ENCODE measurements at places on chromosomes 7 and 10.

- no peak for DNase-seq
Measured at GRCh38 chr7:47148536-47149207, 433.2 kb downstream of the TNS3 start.

DNA sequence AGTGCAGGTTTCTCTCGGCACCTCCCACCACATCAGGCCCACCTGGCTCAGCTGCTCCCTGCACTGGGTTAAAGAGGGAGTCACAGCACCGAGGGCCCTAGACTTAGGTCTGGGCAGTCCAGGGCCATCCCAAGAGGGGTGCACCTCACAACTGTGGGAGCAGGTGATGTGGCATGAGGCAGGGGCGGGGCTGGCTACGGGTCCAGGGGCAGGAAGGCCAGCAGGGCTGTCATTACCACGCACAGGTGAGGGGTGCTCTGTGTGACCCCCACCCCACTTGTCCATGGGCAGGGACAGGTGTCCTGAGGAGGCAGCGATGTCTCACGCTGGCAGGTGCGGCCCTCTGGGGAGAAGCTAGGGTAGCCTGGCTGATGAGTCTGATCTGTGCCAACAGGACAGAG, 40.5 kb upstream of the DPYSL4 start:
- no peak for DNase-seq

GRCh38 chr7:82018226-82018625, 248.4 kb upstream of the HGF start:
- DNase-seq = no peak

DNA sequence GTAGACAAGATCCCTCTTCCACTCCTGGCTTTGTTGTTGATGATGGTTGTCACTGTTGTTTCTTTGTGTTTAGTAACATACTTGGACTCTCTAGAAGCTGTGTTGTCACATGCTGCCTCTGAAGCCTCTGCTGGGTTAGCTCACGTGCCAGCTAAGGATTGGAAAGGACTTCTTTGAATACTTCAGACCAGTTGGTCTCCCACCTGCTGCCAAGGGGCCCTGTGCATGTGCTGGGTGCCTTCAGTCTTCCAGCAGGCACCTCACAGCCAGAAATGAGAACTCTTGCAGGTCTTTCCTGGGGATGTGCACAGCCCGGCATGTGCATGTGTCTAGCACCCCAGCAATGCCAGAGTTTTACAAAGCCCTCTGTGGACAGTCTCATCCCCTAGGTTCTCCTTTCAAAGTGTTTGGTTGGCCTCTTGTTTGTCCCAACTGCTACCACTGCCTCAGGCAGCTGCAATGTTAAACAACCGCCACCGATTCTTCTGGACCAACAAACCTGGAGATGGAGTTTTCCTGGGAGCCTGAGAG, 21.7 kb upstream of the NCAPG2 start:
- no peak for DNase-seq

DNA sequence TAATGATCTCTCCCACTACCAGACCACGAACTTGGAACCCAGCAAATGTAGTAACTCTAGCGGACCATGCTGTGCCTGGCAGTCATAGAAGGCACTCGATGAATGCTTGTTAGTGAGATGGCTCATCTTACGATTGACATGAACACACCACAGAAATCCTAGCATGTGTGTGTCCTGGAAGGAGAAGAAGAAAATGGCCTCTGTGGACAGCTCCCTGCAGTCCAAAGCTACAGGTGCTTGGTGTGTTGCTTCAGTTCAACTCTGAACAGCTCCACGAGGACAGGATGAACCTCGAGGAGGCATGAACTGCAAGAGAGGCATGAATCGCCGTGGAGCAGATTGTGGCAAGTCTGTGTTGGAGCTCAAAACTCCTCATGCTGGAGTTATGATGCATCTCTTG, 93.5 kb downstream of the KLF6 start:
- DNase-seq = no peak

- no peak for DNase-seq
Measured at GRCh38 chr7:1553512-1554210, 2.3 kb downstream of the TMEM184A start.

GRCh38 chr10:95403700-95404461, 113.1 kb upstream of the PDLIM1 start:
- no peak for DNase-seq

GRCh38 chr10:121983852-121984251, 5.1 kb upstream of the TACC2 start:
- no peak for DNase-seq

- DNase-seq = no peak
Measured at GRCh38 chr7:43362652-43363034, 220.3 kb upstream of the STK17A start.

GRCh38 chr10:78905957-78906308, 162.8 kb upstream of the ZMIZ1 start:
- no peak for DNase-seq

GRCh38 chr10:115879372-115880089, 393.5 kb downstream of the GFRA1 start:
- no peak for DNase-seq

GRCh38 chr10:70114902-70115301, 17.7 kb downstream of the AIFM2 start:
- DNase-seq = no peak

DNA sequence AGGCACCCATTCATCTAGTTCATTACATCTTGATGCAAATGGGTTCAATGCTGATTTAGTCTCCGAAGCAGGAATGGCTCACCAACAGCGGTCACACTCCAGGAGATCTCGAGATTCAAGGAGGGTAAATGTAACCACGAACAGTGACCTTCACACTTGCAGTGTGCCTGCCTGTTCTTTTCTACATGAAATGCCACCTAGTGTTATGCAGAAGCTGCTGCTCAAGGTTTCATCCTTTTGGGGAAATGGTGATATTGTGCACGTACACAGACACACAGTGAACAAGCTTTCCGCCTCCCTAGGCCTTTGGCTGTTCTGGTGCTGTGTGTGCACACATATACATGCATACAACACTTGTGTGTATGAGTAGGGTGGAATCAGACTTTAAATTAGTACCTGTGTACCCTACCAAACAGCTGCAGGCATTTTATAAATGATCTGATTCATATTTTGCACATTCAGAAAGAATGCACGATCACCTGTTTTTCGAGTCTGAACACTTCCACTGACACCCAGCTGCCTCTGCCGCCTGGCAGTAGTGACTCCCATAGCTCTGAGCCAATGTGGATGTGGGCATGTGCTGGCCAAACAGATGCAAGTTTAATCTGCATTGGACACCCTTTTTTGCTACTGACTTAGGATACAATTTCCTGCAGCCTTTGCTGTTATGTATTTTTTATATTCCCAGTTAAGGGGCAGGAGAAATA, 100.5 kb downstream of the TACC2 start:
- no peak for DNase-seq

- DNase-seq = no peak
Measured at GRCh38 chr7:81949306-81949705, 179.5 kb upstream of the HGF start.

DNA sequence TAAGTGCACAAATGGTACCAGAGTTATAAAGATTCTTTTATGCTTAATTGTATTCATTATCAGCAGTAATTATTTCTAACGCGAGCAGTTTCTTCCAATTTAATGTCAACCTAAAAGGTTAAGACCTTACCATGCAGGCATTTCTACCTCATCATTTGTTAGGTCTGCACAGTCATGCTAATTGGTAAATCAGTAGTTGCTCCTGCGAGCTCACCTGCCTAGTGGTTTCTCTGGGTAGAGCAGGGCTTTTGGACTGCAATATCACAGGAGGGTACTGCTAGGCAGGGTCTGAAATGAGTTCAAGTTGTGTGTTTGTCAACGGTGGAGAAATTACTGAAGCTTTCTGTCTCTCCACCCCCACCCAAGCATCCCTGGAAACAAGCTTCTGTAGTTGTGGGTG, 558.5 kb upstream of the MGMT start:
- DNase-seq = no peak

- no peak for DNase-seq
Measured at GRCh38 chr10:92972066-92972870, 88.3 kb upstream of the CYP26C1 start.

GRCh38 chr10:26755443-26755903, 58.0 kb downstream of the PDSS1 start:
- peak; percentile 30 for DNase-seq

DNA sequence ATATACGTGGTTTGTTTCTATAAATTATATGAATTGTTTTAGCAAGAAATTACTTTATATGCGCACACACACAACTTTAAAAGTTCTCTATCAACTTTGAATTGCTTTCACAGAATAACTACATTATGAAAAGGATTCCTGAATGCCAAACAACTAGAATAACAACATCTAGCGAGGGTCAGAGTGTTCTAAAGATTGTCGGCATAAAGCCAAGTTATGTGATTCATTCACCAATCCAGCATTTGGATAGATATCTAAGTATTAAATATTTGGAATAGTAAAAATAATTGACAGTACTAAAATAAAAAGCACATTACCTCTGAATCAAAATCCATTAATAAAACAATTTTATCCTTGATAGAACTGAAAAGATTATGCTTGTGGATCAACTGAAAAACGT, 125.3 kb upstream of the AMPH start:
- no peak for DNase-seq

DNA sequence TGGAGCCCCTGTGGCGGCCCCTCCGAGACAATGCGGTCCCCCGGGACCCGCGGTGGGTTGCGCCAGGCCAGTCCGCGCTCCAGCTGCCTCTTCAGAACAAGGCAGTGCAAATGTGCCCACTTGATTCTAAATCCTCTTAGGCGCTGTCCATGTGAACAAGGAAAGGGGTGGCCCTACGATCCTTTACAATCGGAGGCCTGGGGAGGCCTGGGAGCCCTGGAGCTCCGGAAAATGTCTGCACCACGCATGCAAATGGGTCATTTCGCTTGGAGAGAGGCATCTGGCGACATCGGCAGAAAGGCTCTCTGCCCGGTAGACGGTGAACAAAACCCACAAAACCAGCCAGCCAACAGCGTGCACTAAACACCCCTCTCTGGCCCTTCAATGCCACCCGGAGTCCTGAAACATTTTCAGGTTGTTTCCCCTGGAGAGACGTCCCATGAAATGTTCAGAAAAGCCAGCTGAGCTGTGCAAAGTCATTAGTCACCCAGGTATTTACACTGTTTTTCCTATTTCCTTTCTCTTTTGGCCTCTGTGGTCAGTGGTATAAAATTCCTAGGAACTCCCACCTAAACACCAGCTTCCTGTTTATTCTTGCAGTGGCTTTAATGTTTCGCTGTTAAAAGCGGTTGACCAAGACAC, 102.8 kb upstream of the ZNF438 start:
- DNase-seq = peak; percentile 81

- DNase-seq = no peak
Measured at GRCh38 chr7:100190048-100190711, 12.5 kb downstream of the STAG3 start.

DNA sequence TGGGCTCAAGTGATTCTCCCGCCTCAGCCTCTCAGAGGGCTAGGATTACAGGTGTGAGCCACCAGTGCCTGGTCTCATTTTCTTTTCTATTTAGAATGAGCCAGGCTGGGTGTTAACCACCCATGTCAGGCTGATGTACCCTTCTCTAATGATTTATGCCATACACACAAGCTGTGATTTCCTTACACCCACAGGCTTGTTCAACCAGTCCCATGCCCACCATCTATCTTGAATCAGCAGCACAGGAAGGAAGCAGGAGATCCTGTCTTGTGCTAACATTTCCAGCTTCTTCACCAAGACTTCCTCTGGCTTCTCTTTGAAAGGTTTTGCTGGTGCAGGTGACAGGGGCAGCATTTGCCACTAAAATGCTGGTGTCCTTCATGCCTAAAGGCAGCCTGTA, 176.4 kb downstream of the GATA3 start:
- no peak for DNase-seq

DNA sequence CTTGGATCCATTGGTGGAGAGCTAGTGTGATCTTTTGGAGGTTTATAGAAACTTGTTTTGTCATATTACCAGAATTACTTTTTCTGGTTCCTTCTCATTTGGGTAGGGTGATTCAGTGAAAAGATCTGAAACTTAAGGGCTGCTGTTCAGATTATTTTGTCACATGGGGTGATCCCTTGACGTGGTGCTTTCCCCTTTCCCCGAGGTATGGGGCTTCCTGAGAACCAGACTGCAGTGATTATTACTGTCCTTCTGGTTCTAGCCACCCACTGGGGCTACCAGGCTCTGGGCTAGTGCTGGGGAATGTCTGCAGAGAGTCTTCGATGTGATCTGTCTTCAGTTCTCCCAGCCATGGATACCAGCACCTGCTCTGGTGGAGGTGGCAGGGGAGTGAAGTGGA, 1030.0 kb downstream of the GRM8 start:
- no peak for DNase-seq

GRCh38 chr10:24718031-24718855, 5.4 kb downstream of the ARHGAP21 start:
- peak; percentile 53 for DNase-seq

GRCh38 chr7:96901822-96902445, 103.4 kb upstream of the DLX6 start:
- DNase-seq = no peak

DNA sequence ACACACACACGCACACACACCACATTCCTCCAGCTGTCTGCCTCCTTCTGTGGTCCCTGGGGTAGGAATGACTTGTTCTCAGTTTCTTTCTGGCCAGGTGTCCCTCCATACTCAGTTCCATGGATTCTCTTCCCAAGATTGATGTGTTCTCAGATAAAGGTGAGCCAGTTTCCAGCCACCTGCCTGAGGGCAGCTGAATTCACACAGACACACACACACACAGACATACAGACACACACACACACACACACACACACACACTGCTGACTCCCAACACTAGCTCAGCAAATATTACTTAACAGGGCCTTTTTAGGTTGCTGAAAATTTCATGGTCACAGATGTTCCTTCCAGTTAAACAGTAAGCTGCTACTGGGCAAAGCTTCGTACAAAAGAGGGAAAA, 45.4 kb upstream of the GDF10 start:
- no peak for DNase-seq

DNA sequence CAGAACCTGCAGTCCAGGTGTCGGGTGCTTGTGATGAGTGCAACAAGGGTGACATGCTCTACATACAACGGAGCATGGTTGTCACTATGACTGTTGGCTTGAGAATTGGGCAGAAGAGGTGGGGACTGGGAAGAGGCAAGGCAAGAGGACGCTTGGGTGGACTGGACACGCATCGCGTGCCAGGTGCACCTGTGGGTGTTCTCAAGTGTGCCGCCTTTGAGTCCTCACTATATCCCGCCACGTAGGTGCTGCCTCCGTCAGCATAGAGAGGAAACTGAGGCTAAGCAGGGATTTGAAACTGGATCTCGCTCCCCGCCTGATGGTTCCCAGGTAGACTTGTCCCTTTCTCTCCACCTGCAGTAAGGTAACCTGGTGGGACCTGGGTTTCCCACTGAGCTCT, 27.2 kb downstream of the CDH23 start:
- no peak for DNase-seq

DNA sequence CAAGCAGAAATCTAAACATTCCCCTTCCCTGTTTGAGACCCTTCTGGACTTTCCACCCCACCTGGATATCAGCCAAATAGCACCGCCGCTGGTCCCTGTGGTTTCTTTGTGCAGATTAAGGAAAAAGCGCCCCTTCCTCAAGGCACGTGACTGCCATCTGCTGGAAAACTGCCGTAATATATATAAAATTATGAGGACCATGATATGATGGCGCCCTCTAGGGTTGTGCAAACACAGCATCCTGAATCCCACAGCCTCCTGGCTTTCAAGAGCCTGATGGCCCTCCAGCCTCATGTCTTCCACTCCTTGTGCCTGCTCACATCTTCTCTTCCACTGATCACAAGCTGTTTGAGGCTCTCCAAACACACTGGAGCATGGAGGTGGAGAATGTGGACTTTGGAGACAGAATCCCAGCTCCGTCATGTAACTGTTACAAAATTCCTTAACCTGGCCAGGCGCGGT, 121.3 kb downstream of the MYL10 start:
- DNase-seq = no peak
